ENCODE measurements at places on chromosomes 4 and X.

GRCh38 chrX:10310511-10310910 is 153.7 kb downstream of the CLCN4 start:
- DNase-seq = no peak

DNA sequence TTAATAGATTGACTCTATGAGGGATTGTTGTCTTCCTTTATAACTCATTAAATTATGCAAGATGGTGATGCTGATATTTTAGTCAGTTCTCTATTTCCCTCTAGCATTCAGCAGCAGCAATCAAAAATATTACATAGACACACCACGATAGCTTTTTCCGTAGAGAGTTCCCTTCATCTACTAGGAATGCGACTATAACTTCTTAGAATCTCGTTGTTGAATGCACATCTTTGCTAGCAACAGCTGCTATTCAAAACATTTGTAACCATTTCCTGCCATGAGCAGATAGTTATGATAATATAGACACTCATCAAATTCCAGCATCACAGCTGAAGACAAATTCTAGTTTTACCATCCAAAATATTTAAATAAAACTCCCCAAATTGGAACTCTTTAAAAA is 147.4 kb upstream of the FGF13 start:
- no peak for DNase-seq

- no peak for DNase-seq
Observed at GRCh38 chrX:107226757-107227156, 20.3 kb downstream of the DNAAF6 start.

GRCh38 chr4:122612540-122612939 is 8.3 kb downstream of the IL21 start:
- no peak for DNase-seq

DNA sequence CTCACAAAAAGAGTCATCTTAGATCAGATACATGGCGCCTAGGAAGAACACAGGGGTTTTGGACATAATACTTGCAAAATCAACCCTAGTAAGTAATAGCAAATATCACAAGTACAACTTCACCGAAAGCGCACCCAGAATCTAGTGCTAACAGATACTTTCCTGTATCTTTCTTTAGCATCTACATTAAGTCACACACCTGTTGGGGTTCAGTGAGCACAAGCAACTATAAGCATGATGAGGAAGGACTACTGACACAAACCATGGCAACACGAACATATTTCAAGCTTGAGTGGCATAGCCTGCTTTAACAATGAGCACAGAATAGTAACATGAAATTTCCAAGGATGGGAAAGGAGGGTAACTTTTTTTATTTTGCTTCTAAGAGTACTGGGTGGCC is 116.1 kb downstream of the GPC3 start:
- DNase-seq = no peak

DNA sequence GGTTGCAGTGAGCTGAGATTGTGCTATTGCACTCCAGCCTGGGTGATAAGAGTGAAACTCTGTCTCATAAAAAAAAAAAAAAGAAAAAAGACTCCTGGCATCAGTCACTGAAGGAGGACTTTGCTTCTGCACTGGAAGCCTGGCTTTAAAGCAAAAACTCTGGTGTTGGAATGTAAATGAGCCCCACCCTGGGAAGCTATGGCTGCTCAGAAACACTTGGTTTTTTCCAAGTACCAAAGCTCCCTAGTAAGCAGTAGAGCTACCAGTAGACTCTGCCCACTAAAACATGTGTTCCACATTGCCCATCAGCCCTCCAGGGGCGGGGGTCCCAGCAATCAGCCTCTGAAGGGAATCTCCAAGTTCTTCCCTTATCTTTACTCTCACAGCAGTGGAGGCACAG is 154.4 kb downstream of the SHROOM3 start:
- peak; percentile 68 for DNase-seq

DNA sequence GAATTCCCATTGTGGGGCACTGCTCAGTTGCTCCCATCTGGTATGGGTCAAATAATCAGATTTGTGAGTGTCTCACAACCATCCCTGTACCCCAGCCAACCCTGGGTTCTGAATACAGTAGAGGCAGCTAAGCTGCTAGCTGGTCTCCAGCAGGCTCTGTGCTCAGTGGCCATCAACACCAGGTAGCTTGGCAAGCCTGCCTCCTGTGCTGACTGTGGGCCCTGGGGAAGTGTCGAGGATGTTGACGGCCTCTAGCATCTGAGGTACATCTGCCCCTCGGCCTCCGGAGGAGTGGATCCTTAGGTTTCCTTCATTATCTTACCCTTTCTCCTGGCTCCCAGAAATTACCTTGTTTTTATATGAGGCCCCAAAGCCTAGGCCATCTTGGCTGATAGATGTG is 13.3 kb downstream of the RNF4 start:
- no peak for DNase-seq

DNA sequence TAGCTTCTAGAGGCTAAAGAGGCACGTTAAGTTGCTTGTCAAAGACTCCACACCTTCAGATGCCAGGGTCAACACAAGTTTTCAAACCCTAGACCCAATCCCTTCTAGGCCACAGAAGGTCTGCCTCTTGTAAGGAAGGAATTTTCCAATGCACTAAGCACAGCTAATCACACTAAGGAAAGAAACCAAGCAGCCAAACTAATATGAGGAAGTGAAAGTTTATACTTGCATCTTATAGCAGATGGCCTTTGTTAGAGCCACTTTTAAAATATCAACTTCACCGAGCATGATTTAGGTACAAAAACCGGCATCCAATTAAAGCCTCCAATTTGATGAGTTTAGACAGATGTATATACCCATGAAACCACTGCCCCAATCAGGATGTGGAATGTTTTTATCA is 9.9 kb downstream of the FHL1 start:
- no peak for DNase-seq

DNA sequence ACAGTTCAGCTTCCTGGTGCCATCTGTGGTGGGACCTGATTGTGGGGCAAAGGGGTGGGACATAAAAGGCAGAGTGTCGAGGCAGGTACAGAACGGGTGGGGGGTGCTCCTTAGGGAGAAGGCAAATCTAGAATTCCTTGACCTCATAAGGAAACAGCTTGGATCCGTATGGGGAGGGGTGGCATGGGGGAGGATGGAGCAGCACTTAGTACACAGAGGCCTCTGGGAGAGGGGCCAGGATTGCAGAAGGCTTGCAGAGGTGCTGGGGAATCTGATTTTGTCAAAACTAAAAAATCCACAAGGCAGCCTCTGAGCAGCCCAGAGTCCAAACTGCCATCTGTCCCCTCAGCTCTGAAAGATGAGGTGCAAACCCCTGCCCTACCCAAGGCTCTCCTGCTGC is 2.3 kb upstream of the EMD start:
- DNase-seq = no peak

GRCh38 chr4:122038896-122039295 is 87.0 kb upstream of the TRPC3 start:
- no peak for DNase-seq

- peak; percentile 50 for DNase-seq
Observed at GRCh38 chr4:37889849-37890800, 759 bp upstream of the TBC1D1 start.

All from right hindlimb (tissue), 1 donor.